ENCODE measurements at places on chromosomes 1 and 21.

GRCh38 chr1:162367772-162368171 lies 8.9 kb downstream of the SPATA46 start:
- no peak for DNase-seq

GRCh38 chr21:33892853-33893252 lies 22.8 kb downstream of the ATP5PO start:
- DNase-seq: peak; percentile 11

DNA sequence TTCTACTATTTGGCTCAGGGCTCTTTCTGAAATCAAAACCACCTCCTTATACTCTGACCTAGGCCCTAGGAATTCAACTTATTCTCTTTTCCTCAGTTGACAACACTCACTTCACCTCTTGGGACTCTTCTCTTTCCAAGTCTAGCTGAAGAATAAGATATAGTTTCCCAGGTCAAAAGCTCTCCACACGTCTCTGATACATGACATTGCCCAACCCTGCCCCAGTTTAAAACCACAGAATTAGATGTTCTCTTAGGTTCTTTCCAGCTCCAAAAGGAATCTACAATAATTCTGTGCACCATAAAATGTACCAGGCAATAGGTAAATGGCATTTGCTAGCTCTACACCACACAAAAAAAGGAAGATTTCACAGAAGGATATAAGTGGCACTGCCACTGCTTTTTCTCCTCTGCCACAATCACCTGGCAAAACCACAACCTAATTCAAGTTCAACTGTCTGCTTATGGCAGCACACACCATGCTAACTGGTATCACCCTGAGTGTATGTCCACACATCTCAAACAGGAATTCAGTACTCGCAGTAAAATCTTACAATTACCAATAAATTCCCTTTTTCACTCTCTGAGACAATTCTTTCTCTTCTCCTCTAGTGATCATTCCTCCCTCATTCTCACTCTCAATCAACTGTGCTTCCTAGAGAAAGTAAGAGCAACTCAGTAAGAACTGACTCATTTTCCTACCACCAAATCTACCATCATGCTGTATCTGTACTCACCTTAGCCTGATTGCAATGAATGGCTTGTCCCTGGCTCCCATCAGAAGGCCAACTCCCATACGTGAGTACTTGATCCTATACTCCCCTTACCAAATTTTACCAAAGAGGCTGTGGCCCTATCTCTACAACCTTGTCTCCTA lies 27.3 kb downstream of the ZBTB8OS start:
- DNase-seq: no peak

DNA sequence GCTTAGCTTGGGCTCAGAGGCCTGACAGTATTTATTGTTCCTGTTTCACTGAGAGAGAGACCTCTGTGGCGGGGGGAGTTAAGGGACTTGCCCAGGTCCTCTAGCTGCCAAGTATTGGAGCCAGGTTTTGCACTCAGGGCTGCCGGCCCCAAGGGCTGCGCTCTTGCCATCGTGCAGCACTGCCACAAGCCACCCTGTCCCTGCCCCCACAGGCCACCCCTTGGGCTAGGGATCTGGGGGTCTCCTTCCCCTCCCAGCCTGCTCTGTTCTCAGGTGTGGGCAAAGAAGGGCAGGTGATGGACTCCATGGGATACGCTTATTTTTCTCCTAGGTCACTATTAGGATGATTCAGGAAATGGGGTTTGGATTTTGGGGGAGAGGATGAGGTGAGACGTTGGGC lies 8.7 kb downstream of the KIAA1614 start:
- no peak for DNase-seq

- peak; percentile 55 for DNase-seq
Measured at GRCh38 chr1:223652436-223652941, 13.0 kb downstream of the CAPN8 start.

DNA sequence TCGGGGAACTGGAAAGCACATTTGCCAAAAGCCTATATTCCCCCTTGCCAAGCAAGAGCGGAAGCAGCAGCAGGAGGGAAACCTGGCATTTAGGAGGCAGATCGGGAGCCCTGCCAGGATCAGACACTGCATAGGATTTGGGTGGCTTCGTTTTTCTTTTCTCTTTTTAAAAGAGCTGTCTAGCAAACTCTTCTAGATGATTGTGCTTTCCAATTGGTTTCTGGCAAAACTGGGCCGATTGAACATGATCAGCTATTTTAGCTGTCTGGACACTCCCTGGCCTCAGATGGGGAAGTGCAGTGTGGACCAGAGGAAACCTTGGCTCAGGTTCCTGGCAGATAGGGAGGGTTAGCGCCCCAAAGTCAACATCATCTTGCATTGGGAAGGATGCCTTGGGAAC lies 414.0 kb upstream of the KAZN start:
- DNase-seq: no peak

DNA sequence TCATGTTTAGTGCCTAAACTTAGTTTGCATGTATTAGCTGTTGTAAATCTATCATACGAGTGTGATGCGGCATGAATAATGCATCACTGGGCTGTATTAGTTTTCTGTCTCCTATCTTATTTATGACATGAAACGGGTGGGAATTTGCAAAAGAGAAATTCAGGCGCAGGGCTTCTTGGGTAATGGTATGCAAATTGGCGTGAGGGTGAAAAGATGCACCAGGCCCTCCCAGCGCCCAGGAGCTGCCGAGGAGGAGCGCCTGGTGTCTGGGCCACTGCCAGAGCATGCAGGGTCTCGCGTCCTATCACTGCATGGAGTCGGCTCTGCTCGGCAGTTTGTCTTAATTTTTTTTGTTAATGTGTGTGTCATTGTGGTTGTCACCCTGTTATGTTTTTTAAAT lies 82.9 kb upstream of the ACTL8 start:
- no peak for DNase-seq

DNA sequence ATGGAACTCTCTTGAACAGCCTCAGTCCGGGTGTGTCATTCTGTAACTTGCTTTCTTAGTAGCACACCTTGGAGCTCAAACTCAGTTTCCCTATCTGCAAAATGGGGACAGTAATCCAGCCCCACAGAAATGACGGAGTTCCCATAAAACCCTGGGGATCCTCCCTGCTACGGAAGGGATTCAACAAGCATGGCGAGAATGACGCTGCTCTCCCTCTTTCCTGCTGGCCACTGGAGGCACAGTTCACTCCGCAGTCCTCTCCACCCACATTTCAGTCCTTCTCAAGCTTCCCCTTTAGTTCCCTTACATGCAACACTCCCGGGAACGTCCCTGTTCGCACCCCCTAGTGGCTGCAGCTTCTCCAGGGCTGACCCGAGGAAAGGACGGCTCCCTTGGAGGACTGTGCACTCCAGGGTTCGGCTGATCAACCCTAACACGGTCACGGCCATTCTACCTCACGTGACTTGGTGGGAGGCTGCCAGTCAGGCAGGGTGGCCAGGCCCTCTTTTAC lies 20.6 kb downstream of the RUNX3 start:
- no peak for DNase-seq

GRCh38 chr1:28507646-28508434 lies 2.0 kb downstream of the RCC1 start:
- DNase-seq: no peak

- no peak for DNase-seq
Measured at GRCh38 chr1:222224156-222224555, 323.7 kb downstream of the HHIPL2 start.

GRCh38 chr1:100616121-100616621 lies 78.2 kb downstream of the GPR88 start:
- no peak for DNase-seq
